Fibroblast of lung (primary cell): ENCODE measurements at places on chromosomes 5 and 9.

DNA sequence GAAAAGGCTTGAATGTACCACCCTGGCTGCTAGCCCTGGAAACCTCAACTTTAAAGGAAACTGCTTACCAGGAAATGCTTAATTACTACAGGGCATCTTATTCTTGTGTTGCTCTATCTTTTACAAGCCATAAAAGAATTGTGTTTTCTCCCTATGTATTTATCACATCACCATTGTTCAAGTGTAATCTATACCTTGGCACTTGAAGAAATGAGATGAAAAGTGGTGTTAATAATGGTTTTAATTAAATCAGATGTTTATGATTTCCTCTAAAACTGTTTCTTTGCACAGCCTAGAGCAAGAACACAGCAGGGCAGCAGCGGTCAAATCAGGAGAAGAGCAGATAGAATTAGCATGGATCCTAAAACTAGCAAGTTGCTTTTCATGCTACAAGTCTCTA is 131.8 kb upstream of the RGMB start:
- no peaks in the 10 kb centered on the region for H3K27me3 ChIP-seq
- no peak for DNase-seq
- H3K36me3 ChIP-seq: no peaks in the 10 kb centered on the region
- H3K4me3 ChIP-seq: no peak overlapping the region
- peaks cover 2% of the 10 kb centered on the region for H3K4me1 ChIP-seq
- no peak overlapping the region for H3K27ac ChIP-seq

- no peak overlapping the region for H3K4me3 ChIP-seq
- DNase-seq: no peak
- peaks cover 6% of the 10 kb centered on the region for H3K4me1 ChIP-seq
These were observed 60.0 kb downstream of the SNX18 start for GRCh38 chr5:54577528-54577927.

DNA sequence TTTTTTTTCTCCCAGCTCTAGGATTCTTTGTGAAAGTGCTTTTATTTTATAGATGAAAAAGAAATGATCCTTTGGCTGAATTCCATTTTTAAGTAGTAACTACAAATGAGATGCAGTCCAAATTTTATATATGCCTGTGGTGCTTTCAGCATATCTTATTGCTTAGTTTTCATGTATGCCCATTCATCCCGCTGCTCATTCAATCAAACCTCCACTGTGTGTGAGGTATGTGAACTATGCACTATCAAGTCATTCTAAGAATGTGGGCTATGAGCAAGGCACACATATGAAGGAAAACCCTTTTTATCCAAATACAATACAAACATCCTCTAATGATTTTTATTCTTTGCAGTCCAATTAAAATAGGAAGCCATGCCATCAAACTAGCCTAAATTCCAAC is 1069.1 kb upstream of the DMAC1 start:
- no peak for DNase-seq
- no peaks in the 10 kb centered on the region for H3K36me3 ChIP-seq
- H3K27me3 ChIP-seq: no peaks in the 10 kb centered on the region
- H3K4me3 ChIP-seq: no peak overlapping the region
- no peak overlapping the region for H3K27ac ChIP-seq

DNA sequence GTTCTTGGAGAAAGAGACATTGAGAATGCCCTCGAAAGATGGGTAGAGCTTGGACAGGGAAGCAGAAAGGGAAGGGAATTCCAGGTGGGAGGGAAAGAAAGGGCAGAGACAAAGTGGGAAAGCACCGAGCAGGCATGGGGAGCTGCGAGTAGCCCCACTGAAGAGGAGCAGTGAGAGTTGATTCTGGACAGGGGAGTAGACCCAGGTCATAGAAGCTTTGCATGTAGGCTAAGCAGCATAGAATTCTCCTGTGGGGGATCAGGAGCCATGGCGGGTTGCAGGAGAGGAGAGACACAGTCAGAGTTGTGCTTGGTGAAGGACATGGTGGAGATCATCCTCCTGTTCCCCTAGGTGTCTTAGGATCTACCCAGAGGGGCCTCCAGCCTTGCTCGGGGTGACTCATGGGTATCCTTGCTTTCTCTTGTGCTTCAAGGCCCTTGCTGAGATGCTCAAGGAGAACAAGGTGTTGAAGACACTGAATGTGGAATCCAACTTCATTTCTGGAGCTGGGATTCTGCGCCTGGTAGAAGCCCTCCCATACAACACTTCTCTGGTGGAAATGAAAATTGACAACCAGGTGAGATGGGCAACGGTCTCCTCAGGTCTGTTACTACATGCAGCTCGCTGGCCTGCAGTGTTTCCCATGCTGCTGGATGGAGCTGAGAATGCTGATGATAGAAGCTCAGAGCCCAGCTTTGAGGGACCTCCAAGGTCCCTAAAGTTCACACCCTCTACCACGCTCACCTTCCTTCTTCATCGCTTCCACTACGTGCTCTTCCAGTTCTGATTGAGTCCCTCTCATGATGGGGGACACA is 64.5 kb downstream of the TSTD2 start:
- H3K4me1 ChIP-seq: peaks cover 3% of the 10 kb centered on the region
- H3K27me3 ChIP-seq: no peaks in the 10 kb centered on the region
- no peak overlapping the region for H3K4me3 ChIP-seq
- no peaks in the 10 kb centered on the region for H3K36me3 ChIP-seq
- DNase-seq: no peak

DNA sequence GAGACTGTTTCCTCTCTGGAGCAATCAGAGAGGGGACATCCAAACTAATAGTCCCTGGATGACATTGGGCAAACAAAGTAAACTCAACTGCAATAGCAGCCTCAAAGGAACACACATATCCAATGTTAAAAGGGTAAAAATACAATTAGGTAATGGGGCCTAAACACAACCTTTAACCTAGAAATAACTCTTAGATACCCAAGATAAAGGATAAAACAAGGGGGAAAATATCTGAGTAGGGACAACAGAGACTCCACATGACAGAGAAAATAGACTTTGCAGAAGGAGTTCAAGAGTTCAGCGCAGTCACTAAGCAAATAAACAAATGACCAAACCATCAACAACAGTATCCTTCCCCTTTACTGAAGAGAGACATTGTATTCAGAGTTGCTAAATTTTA is 149.3 kb downstream of the FBXO4 start:
- DNase-seq: no peak
- no peaks in the 10 kb centered on the region for H3K27me3 ChIP-seq
- no peaks in the 10 kb centered on the region for H3K4me1 ChIP-seq
- H3K4me3 ChIP-seq: no peak overlapping the region
- H3K27ac ChIP-seq: no peak overlapping the region

- no peak overlapping the region for H3K4me3 ChIP-seq
- no peaks in the 10 kb centered on the region for H3K27me3 ChIP-seq
- H3K27ac ChIP-seq: no peak overlapping the region
- no peak for DNase-seq
- H3K4me1 ChIP-seq: peaks cover 22% of the 10 kb centered on the region
- no peaks in the 10 kb centered on the region for H3K36me3 ChIP-seq
These were observed 8.3 kb upstream of the CXXC5 start for GRCh38 chr5:139639619-139640380.
